ENCODE measurements at places on chromosomes 13 and 19.

- no peak for DNase-seq
Observed at GRCh38 chr19:55594996-55595545, 4.2 kb downstream of the FIZ1 start.

DNA sequence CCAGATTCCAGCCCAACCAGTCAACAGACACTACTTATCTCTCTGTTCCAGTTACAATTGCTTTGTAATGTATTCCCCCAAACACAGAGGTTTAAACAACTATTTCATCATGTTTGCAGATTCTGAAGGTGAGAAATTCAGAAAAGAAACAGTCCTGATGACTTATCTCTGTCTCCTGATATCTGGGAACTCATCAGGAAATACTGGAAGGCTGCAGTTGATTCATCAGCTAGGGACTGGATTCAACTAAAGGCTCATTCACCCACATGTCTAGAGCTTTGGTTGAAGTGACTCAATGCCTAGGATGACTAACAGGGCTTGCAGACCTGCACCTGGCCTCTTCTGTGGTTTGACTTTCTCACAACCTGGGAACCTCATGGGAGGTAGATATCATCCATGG is 56.6 kb upstream of the GPC6 start:
- no peak for DNase-seq

DNA sequence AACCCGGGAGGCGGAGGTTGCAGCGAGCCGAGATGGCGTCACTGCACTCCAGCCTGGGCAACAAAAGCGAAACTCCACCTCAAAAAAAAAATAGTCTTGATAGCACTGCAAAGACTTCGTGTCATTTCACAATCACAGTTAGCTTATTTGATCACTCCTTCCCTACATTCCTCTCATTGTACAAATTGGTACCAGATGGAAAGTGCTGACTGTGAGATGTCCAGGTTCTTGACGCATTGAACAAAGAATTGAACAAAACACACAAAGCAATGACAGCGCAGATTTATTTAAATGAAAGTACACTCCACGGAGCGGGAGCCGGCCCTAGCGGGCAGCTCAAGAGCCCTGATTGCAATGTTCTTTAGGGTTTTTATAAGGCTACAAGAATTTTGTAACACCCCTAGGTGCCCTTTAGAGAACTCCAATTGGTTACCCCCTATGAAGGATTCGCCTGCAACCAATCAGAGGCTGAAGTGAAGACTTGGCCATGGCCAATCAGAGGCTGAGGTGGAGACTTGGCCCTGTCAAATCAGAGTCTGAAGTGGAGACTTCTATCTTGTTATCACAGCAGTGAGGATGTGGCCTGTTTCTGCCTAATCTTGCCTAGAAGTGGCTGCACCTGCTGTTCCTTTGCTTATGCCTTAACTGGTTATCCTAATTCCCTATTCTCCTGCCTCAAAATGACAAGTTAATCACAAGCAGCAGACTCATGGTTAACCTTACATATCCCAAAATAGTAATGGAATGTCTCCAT is 16.7 kb downstream of the ZNF556 start:
- no peak for DNase-seq

DNA sequence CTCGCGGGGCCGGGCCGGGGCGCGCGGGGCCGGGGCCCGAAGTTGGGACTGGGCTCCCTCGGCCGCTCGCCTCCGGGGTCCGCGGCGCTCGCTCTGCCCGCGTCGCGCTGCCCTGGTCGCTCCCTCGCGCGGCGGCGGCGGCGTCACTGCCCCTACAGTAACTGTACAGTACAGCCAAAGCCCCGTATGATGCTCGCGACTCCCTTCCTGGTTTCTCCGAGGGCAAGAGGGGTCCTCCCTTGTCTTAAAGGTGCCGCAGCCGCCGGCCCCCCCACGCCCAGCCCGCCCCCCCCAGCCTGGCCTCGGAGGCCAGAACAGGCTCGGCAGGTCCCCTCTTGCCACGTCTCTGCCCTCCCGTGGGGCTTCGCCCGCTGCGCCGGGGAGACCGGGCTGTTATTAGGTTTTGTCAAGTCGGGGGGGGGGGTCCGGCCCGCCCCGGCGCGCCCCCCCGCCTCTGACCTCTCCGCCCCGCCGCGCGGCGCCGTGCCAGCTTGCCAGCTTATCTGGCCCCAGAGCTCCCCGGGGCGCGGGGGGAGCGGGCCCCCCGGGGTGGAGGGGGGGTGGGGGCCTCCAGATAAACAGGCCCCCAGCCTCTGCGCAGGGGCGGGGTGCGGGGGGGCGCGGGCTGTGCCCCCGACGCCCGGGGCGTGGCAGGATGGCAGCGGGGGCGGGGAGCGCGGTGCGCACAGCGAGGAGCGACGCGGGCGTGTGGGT is at the start of gene ZBTB7A:
ZBTB7A (minus strand) TSS at position 218 of the 714 bp plus-strand sequence. CDS start 11,667 bp downstream, outside the sequence.
- DNase-seq = peak; percentile 65

DNA sequence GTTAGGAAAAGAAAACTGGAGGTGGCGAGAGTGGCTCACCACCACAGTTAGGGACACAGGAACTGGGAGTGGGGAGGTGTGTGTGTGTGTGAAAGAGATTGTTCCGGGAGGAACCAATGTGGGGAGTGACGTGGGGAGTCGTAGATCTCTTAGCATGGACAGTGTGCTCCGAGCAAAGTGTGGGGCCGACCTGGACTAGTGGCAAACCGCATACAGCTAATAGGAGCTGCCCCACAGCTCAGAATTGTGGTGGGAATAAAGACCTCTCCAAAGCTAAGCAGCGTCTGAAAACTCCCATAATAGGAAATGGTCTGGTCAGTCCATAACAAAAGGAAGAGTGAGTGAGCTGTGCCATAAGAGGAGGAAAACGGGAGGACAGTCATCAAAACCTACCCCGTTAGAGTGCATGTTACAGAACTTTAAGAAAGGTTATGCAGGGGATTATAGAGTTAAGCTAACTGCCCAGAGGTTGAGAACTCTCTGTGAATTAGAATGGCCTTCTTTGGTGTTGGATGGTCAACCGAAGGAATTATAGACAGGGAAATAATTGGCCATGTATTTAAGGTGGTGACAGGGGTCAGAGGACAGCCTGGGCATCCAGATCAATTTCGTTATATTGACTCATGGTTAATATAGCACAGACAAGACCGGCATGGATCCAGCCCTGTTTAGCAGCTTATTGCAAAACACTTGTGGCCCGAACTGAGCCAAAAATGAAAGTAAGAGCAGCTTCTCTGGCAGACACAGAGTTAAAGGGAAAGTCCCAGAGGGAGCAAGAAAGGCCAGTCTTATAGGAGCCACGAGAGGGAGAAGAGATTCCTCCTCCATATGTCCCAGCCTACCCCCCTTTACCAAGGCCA is 8.9 kb upstream of the SLC15A1 start:
- DNase-seq = no peak
